Thoracic aorta (tissue), 2 donors: ENCODE measurements at places on chromosomes 1 and 21. TPM values are rescaled to one million over a fixed set of nuclear protein-coding genes. Genes with fewer than 3 reads are reported as not detected.

The LCE3E gene
- not detected for total RNA-seq

The OR6F1 gene
- total RNA-seq: not detected

The ADCY10 gene
- total RNA-seq: not detected

The SIM2 gene
- not detected for total RNA-seq

The NAV1 gene
- 255 TPM for total RNA-seq

The SPOCD1 gene
- total RNA-seq: 6.6 TPM

DNA sequence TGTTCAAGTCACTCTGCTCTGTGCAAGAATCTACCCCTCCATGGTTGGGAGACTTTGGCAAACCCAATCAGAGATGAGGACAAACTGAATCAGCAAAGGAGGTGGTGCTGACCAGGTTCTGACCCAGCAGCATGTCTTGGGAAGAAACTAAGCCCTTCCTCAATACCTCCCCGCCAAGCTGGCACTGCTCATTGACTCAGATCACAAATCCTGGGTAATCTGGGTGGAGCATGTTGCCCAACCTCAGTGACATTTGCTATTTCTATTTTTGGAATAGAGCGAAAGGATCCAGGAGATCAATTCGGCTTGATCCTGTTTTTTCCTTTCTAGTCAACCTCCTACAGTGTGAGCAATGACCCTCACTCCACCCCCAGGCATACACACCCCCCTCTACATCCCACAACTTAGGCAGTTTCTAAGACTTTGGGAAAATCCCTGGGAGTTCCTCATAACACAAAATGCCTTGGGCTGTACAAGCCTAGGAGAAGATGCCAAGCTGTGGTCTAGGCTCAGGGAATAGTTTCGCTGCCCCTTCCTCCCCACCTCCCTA lies 166.8 kb upstream of the KCNJ6 start:
- H3K36me3 ChIP-seq: no peaks in the 10 kb centered on the region
- no peaks in the 10 kb centered on the region for H3K27me3 ChIP-seq
- no peak for DNase-seq
- no peak overlapping the region for H3K4me3 ChIP-seq
- no peak overlapping the region for H3K27ac ChIP-seq

GRCh38 chr21:37220433-37220980 lies 46.6 kb downstream of the VPS26C start:
- peak overlapping the region; percentile 81 for H3K27ac ChIP-seq
- DNase-seq: no peak
- H3K27me3 ChIP-seq: no peaks in the 10 kb centered on the region
- H3K36me3 ChIP-seq: peaks cover 16% of the 10 kb centered on the region
- H3K4me3 ChIP-seq: peak overlapping the region; percentile 89

The TFF2 gene
- 17.0 TPM for total RNA-seq
